Activated T-cell treated with anti-CD3 and anti-CD28 coated beads for 48 hours (primary cell): ENCODE measurements at places on chromosomes 7 and 10.

DNA sequence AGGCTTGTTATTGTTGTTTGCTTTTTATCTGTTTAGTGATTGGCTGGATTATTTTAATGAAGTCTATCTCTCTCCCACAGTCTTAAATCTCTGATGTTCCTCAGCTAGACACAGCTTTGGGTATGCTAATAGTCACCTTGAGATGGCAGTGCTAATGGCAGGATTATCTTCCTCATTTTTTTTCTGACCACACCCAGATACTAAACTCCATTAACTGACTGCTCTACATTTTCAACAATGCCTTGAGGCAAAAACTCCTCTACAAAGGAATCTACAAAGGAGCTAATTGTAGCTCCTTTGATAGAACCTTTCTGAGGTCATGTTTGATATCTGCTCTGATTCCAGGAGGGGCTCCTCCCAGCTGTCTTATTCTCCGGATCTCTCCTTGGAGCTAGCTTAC is 122.6 kb downstream of the HBP1 start:
- DNase-seq = no peak

DNA sequence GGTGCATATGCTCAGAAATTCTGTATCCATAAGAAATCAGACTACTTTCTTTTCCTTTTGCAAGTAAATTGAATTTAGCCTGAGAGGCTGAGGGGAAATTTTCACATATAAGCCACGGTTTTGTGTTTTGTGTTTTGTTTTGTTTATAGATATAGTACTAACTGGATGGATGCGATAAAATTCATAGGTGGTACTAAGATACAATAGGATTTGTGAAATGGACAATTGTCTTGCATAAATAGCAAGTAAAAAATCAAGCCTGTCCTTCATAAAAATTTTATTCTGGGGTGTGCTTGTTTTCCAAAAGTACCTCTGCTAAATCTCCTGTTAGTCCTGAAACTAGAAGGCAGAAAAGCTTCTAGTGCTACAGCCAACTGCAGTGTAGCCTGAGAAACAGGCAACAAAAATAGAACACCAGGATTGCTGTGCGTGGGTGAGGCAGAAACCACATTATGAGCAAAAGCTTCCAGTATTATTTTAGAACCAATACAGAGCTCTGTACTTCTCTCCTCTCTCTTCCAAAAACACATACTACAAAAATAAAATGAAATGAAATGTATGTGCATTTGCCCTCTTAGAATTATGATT is 634 bp upstream of the HDAC9 start:
- DNase-seq = no peak

- DNase-seq = no peak
These were observed 183.7 kb downstream of the GPAM start for GRCh38 chr10:111999915-112000302.

DNA sequence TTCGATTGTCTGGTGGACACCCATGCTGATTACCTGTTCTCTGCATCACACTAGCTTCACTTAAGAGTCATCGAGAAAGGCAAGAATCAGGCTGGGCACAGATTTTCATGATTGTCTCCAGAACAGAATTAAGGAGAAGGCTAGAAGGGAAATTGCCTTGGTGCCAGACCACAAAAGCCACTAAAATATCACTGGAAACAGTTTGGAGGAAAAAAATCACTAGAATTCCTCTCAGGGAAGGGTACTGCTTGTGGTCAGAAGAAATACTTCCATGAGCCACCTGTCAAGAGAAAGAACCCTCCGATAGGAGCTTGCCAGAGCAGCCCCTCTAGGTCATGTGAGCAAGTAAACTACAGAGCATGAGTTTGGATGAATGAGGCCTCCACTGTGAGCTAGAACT is 269.3 kb upstream of the TEX47 start:
- no peak for DNase-seq

GRCh38 chr7:33457039-33457438 is 327.7 kb downstream of the BBS9 start:
- DNase-seq = no peak

DNA sequence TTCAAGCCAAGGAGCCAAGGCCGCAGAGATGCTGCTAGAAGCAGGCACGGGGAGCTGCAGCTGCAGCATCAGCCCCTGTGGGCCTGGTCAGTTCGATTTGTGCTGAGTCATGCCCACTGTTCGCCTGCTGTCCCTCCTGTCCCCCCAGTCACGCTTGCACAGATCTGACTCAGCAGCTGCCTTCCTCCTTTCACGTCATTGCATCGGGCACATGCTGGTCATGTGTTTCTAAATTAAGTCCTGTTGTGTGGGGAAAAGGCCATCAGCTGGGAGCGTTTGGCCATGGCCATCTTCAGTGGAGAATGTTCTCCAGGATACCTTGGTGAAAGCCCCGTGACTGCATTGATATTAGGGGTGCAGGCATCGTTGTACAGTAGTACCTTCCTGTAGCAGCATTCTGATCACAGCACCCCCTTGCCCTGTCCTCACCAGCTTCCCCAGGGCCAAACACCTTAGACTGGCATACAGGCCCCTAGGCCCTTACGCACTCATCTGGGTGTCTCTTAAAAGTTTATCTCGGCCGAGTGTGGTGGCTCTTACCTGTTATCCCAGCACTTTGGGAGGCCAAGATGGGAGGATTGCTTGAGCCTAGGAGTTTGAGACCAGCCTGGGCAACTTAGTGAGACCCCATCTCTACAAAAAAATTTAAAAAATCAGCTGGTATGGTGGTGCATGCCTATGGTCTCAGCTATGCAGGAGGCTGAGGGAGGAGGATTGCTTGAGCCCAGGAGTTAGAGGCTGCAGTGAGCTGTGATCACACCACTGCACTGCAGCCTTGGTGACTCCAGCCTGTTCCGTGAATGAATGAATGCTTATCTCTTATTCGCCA is 23.2 kb downstream of the POR start:
- DNase-seq = no peak

DNA sequence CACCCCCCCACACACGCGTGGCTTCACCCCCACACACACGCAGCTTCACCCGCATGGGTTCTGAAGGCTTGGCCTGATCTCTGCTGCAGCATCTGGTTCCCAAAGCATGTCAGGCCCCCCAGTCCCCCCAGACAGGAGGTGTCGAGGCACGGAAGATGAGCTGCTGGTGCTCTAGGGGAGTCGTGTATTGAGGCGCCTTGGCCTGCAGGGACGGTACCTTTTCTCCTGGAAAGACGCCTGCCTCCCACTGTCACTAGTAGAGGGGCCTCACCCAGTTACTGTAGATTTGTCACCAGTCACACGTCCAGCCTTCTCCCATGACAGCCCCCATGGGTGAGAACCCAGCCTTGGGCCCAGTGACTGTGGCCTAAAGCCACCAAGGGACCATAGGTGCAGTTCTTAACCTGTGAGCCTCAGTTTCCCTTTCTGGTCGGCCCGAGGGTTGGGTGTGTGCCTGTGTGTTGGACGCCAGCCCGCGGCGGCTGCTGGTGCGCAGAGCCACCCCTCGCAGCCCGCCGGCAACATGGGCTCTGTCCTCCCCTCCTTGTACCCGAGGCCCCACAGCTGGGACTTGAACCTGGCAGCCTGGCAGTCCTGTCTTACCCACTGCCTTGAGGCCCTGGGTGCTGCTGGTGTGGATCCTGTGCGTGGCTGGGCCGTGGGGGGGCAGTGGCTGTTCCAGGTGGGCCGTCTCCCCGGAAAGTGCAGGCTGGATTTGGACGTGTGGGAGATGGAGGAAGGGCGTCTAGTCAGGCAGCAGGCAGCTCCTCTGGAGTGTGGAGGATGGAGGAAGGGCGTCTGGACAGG is 81.7 kb downstream of the NKX6-2 start:
- no peak for DNase-seq

- no peak for DNase-seq
These were observed 837 bp upstream of the IGFBP3 start for GRCh38 chr7:45921699-45922519.

GRCh38 chr7:50552139-50552538 is 13.1 kb downstream of the DDC start:
- DNase-seq = no peak

- DNase-seq = no peak
These were observed 192.4 kb downstream of the SDK1 start for GRCh38 chr7:3493499-3493898.

DNA sequence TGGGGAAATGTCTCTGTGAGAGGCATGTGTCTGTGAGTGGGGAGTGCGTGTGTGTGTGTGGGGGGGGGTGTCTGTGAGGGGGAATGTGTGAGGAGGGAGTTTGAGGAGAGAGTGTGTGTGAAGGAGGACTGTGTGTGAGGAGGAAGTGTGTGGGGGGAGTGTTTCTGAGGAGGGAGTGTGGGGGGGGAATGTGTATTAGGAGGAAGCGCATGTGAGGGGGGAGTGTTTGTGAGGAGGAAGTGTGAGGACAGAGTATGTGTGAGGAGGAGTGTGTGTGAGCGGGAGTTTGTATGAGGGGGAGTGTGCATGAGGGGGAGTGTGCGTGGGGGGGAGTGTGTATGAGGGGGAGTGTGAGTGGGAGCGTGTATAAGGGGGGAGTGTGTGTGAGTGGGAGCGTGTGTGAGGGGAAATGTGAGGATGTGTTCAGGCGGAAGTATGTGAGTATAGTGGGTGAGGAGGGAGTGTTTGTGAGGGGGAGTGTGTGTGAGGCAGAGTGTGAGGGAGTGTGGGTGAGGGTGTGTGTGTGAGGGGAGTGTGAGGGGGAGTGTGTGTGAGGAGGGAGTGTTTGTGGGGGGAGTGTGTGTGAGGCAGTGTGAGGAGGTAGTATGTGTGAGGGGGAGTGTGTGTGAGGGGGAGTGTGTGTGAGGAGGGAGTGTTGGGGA is 21.8 kb upstream of the PTPRN2 start:
- DNase-seq = no peak

DNA sequence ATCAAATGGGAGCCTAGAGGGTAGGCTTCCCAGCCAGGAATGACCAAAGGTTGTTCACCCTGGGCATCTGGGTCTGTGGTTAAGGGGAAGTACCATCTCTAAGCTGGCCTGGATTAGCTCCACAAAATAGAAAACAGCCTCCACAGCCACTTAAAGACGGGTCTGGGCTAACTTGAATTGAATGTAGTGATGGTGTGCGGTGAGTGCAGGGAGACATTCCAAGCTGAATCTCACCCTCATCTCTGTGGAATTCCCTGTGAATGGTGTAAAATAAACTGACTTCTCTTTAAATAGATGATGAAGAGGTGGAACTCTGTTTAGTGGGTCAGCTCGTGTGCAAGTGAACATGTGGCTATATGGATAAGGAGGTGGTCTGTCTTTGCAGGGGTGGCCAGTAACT is 251.0 kb downstream of the DYNC1I1 start:
- DNase-seq = no peak

- DNase-seq = no peak
These were observed 11.5 kb downstream of the DRGX start for GRCh38 chr10:49384268-49384953.

DNA sequence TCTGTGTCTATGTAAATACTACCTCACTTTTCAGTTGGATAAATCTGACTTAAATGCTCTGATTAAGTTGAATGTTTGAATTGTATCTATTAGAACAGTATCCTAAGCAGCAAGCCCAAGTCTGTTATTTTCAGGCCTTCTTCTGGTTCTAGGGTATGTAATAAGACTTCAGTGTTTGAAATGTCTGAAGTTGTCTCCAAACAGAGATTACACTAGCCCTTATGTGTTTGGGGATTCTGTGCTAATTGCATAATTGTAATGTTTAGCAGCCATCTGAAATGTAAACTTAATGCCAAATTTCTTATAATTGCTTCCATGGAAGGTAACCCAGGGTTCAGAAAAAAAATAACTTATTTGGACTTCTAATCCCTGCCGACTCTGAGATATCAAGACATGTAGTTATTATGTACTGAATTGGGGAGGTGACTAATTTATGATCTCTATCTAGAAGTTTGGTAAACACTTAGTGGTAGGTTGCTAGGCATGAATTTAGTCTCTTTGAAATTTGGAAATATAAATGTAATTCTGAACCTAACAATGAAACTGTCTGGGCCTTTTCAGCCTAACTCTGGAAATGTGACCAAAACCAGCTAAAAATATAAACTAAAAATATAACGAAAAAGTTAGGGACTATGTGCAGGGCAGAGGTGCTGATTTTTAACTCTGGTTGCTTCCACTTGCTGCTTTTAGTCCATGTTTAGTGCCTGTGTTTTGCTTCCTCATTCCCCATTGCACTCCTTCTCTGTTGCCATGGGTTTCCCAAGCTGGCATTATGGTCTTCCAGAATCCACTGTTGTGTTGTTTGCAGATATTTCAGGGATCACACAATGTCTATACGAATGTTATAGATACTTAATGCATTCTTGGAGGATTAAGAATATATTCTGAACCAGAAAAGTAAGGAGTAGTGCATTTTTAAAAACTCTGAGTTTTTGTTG is 54.8 kb downstream of the MCU start:
- no peak for DNase-seq

- DNase-seq = no peak
These were observed 7.8 kb upstream of the UBE2D1 start for GRCh38 chr10:58326967-58327381.

- DNase-seq = peak; percentile 65
These were observed 55.8 kb upstream of the LANCL2 start for GRCh38 chr7:55309040-55309991.

- DNase-seq = no peak
These were observed 111.6 kb downstream of the HTR5A start for GRCh38 chr7:155181768-155182167.

- DNase-seq = no peak
These were observed 37.6 kb downstream of the WBP1L start for GRCh38 chr10:102781090-102781920.
